ENCODE measurements at places on chromosomes 3 and 15. TPM values are rescaled to one million over a fixed set of nuclear protein-coding genes. Genes with fewer than 3 reads are reported as not detected.
A peak's percentile ranks its signal among the peaks of the same experiment; 100 is the strongest.

DNA sequence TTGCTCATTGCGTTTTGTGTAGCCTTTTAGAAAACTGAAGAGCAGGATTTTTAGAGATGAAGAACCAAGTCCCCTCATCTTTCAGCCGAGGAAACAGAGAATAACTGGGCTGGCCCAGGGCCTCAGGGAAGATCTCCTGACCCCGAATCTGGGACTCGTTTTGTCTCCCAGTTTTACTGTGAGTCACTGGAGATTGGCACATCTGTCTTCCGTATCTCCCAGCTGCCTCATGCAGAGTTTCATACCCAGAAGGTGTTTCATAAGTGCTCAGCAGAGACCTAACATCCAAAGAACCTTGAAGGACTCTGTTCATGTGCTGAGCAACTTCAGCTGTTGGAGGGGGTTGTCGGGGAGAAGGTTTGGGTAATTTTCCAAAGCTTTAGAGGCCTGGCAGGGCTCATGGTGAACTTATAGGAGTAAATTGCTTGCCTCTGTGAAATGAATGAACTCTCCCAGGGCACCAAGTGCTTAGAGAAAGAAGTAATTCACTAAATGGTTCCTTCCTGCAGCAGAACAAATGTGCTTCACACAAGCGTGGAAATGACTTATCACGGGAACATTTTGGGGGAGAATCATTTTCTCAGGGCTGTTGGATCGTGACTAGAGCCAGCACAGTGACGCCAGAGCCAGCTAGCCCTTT, 121.4 kb downstream of the FAM43A start:
- no peak for DNase-seq

DNA sequence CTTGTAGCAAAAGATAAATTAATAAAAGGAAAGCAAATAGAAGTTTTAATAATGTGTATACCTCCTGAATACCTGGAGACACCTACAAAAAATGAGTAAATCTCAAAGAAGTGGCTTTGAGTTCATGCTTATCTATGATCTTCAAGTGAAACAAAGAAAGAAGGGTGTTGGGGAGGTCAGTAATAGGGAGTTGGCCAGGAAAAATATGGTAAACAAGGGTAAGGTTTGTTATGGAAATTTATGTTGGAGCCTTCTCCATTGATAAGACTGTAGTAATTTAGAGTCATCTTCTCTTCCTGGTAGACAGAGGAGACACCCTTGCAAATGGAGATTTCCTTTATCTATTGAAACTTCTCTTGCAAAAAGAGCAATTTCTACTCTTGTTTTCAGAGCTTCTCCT, 6.6 kb upstream of the CCR8 start:
- DNase-seq, result no peak

- no peak for DNase-seq
These were observed 84.4 kb downstream of the CMSS1 start for GRCh38 chr3:99902091-99902490.

- peak; percentile 91 for DNase-seq
These were observed 7.0 kb upstream of the CD276 start for GRCh38 chr15:73677146-73677607.

Gene KLHL40
- not detected for total RNA-seq

Gene RAD51
- total RNA-seq, result 0.50 TPM

GRCh38 chr3:21357241-21357640, 393.8 kb downstream of the ZNF385D start:
- no peak for DNase-seq

- DNase-seq, result no peak
These were observed 372.7 kb downstream of the EDEM1 start for GRCh38 chr3:5560199-5560598.

GRCh38 chr15:36896949-36897348, 203.4 kb downstream of the MEIS2 start:
- no peak for DNase-seq

Gene CEP19
- total RNA-seq, result 2.9 TPM

DNA sequence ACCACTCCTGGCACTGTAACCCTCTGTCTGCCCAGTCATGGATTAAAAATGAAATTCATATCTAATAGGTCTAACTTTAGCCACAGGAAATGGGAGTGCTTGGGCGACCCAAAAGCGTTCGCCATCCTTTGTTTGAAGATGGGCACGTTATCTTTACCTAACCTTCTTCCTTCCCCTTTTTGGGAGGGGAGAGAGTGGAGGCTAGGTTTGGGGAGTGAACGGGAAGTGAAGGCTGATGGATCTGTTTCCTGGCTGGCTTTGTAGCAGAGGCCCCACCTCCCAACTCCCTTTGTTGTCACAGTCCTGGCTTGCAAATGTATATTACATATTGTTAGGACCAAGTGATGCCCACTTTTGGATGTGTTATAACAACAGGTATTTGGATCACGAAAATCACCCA, 98.1 kb upstream of the ARHGEF3 start:
- no peak for DNase-seq

DNA sequence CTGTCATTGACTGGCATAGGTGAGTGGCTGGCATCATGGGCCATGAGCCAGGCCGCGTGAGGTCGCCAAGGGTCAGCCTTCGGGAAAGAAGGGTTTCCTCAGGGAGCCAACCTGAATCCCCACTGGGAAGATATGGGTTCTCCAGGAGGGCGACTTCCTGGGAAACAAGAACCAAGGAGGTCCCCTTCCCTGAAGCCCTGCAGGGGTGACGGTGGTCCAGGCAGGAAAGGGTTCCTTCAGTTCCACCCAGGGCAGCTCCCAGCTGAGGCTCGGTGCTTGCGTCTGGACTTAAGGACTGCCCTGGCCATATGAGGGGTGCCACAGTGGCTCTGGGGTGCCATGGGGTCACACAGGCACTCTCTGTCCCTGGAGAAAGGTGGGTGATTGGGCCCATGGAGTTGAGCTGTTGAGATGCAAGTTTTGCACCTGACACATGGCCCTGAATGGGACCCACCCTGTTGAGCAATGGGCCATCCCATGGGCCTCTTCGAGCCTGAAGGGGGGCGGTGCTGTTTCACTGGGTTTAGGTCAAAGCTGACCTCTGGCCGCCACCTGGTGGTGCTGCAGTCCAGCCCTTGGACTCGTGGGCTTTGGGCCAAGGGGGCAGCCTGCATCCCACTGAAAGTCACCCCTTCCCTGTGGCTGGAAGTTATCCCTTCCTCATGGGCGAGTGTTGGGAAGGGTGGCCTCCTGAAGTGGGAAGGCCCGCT, 228.1 kb downstream of the SNRPN start:
- no peak for DNase-seq

- no peak for DNase-seq
These were observed 34.1 kb downstream of the ATP10A start for GRCh38 chr15:25829073-25829472.

DNA sequence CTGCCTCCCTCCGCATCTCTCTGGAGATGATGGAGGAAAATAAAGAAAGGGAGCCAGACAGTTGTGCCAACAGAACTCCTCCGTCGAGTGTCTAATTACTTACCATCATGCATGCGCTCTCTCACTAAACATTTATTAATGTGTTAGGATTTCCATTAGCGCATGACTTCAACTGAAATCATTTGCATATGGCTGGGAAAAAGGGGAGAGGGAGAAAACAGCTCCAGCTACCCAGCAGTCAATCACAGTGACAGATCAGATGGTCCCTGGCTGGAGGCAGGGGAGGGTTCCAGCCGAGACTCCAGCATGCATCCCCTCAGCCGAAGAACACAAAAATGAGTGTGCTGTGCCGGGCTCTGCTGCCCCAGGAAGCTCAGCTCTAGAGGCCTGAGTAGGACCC, 6.8 kb upstream of the RHO start:
- no peak for DNase-seq
